Urinary bladder (tissue), 4 donors: ENCODE measurements at places on chromosomes 6 and 20.

GRCh38 chr6:12384357-12384912, 94.3 kb downstream of the EDN1 start:
- DNase-seq, result no peak

- no peak for DNase-seq
Measured at GRCh38 chr20:36717021-36717420, 28.9 kb downstream of the NDRG3 start.

DNA sequence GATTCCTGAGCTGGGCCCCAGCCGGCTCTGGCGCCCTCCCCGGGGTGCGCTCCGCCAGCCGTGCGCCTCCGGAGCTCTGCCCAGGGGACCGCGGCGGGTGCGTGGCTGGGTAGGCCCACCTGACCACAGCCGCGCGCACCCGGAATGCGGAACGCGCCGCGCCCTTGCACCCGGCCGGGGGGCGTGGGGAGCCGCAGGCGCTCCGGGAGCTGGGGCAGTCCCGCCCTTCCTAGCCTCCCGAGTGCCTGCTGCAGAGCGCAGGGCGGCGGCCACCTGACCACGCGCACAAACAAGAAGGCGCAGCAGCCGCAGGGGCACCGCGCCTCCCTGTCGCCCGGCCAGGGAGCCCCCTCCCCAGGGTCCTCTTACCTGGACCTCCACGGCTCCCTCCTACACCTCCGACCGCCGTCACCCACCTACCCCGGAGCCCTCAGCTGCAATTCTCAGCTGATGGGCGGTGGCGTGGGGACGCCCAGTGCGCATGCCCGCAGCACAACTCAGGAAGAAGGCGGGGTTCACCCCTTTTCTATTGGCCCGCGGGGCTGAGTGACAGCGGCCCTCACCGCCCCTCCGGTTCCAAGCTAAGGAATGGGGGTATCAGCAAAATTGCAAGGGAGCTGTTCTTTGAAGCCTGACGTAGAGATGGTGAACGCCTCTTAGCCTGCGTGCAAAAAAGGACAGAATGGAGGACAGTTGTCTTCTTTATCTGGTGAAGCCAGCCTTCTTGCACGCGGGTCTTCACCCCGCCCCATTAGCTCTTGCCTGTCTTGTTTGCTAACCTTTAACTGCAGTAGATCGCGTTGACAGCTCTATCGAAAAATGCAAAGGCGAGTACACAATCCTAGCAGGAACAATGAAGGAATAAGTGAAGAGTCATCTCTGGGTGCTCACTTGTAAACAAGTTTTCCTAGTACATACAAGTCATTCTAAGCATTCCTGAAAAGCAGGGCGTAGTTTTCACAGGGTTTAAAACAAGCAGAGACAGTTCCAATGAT, at the start of gene STX7:
Gene STX7 (minus strand): TSS at position 479 of the 995 bp plus-strand sequence. CDS start 9,586 bp downstream, outside the sequence.
- peak; percentile 81 for DNase-seq

GRCh38 chr6:117397536-117398227, 28.1 kb downstream of the ROS1 start:
- no peak for DNase-seq

- DNase-seq, result no peak
Measured at GRCh38 chr6:11806561-11807317, 28.1 kb upstream of the ADTRP start.

- DNase-seq, result no peak
Measured at GRCh38 chr6:112237595-112237994, 16.8 kb downstream of the LAMA4 start.

DNA sequence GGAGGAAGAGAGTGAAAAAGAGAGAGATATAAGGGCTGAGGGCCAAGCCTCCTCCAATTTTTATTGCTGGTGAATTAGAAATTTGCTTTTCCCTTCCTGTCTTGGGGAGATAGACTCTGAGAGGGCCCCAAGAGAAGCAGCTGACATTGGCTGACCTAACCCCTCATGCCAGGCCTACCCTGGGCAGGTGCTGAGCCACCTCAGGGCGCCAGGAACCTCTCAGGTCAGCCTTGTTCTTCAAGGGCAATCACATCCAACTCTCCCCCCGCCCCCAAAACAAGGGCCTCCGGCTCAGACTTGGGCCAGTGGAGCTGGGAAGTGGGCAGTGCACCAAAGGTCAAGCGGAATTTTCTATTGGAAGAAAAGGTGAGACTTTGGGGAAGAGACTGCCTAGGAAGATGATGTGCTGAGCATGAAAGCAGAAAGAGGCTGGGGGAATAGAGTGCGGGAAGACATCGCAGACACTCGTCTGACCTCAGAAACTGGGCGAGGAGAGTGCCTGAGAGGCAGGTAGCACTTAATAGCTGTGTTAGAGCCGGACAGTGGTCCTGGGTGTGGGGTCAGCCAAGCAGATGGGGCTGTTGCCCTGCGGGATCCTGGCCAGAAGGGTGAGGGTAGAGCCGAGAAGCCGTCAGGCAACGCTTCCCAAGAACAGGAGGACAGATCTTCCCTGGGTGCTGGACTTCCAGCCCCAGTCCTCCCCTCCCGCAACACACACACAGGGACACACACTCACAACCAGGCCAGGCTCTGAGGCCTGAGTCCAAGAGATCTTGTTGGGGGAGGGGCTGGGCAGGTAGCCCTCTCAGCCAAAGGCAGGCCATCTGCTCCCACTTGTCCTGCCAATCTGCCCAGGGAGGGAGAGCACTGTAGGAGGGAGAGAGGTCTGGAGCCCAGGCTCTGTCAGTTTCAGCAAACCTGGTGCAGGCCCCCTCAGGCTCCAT, 3.7 kb upstream of the FASTKD5 start:
- no peak for DNase-seq

- no peak for DNase-seq
Measured at GRCh38 chr6:3731700-3732099, 19.8 kb downstream of the PXDC1 start.

GRCh38 chr6:90284236-90285041, 12.2 kb downstream of the BACH2 start:
- DNase-seq, result no peak

DNA sequence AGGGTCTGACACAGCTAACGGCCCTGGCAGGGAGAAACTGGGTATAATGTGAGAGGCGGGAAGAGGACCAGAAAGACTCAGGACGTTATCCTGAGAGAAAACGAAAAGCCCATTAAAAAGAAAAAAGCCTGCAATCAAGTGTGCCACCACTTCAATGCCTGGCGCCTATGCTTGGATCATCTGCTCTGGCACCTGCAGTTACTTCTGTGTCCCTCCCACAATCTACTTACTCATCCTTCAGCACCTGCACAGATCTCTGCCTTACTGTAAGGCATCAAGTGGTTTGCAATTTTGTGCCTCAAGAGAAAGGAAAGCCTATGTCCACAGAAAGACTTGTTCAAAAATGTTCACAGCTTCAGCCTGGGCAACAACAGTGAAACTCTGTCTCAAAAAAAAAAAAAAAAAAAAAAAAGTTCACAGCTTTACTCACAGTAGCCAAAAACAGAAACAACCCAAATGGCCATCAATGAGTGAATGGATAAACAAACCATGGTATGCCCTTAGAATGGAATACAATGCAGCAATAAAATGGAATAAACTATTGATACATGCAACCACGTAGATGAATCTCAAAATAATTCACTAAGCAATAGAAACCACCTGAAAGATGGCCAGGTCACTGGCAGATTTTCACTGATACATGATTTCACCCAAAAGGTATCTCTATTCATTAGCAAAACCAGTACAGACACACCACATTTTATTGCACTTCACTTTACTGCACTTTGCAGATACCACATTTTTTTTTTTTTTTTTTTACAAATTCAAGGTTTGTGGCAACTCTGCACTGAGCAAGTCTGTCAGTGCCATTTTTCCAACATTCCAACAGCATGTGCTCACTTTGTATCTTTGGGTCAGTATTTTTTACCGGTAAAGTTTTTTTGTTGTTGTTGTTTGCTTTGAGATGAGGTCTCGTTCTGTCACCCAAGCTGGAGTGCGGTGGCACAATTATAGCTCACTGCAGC, 48.6 kb downstream of the ABHD12 start:
- no peak for DNase-seq

DNA sequence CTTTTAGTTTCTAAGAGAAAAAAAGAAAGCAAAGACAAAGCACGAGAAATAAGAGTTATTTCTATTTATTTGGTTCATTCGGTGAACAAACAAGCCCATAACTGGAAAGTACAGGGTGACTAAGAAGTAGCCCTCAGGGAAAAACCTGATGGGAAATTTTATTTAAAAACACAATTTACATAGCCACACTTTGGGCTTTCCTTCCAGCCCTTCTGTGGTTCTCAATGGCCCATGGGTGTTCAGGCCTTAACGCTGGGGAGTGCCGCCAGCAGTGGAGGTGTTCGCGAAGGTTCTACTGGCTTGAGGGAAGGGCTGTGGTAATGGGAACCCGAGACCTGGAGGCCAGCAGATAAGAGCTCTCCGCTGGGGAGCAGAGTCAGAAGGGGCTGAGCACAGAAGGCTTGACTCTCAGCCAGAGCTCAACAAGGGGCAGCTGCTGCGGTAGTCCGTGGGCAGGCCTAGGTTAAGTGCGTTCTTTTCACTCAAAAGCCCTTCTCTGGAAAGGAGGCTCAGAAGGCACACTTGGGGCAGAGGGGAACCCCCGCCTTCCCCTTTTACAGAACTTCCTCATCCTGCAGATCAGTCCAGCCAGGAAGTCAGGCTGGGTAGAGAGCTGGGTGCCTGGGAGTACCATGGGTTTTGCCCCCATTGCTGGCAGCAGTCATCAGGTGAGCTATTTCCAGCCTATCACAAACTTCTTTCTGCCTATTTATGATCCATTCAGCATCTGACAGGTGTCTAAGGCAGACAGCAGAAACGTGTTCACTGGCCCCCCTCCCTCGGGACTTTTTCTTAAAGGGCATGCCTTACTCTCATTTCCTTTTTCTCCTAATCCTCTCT, 8.8 kb upstream of the CD83 start:
- DNase-seq, result no peak

DNA sequence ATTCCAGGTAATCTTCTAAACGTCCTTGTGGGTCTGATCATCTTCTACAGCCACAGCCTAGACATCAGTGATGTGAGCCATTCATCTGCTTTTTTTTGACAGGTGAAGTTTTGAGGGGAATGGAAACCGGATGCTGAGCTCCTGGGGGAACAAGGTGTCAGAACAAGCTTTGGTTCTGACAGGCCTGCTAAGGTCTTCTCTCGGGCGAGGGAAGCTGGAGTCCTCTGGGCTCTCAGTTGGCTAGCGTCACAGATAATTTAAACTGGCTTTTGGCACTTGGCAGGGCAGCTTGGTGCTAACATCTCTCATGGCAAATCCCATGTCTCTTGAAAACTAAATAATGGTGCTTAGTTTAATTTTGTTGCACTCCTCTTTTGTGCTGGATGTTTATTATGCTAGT, 8.4 kb upstream of the AIG1 start:
- no peak for DNase-seq

GRCh38 chr6:134437376-134437775, 119.5 kb upstream of the SGK1 start:
- DNase-seq, result no peak

- DNase-seq, result no peak
Measured at GRCh38 chr6:53751417-53751816, 43.4 kb upstream of the LRRC1 start.

DNA sequence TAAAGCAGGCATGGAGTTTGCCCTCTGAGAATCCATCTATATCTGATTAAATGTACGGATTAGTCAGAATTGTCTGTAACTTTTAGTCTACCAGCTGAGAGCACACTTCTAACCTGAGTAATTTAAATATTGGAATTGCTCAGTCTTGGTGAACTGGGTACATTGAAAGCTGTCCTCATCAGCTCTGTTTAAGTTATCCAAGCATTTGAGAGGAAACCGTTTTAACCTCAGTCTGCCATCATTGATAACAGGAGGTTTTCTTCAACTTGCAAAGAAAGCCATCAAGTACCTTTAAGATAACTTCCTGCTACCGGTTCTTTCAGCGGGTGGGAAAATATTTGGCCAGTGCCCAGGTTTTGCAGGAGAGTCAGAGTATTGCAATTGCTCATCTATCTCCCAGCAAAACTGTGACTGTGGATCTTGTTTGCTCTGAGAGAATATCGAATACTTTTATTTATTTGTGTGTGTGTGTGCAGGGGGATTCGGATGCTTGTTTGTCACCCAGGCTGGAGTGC, 31.1 kb upstream of the F13A1 start:
- DNase-seq, result no peak

DNA sequence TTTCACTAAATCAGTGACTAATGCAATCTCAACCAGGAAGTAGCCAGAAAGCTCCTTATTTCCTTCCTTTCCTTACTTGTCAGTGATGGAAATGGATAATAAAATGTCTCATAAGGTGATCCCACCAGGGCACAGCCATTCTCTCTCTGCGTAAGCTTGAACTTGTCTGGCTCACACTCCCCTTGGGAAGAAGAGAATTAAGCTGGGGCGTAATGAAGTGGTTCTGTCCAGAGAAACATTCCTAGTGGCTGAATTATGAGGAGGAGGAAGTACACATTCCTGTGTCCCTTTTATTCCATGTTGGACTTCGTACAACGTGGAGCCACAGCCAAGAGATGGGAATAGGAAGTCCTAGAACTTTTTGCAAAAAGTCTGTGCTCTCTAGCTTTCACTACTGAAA, 93.7 kb downstream of the MTHFD1L start:
- DNase-seq, result no peak

- no peak for DNase-seq
Measured at GRCh38 chr6:169185692-169186485, 67.8 kb downstream of the THBS2 start.

- no peak for DNase-seq
Measured at GRCh38 chr20:19291024-19291817, 78.8 kb downstream of the SLC24A3 start.
